ENCODE measurements at places on chromosomes 16 and 17.
A peak's percentile ranks its signal among the peaks of the same experiment; 100 is the strongest.

GRCh38 chr17:68698746-68699145, 97.6 kb upstream of the FAM20A start:
- no peak for DNase-seq

- DNase-seq, result no peak
These were observed 39.6 kb downstream of the SLC39A11 start for GRCh38 chr17:73052923-73053322.

- no peak for DNase-seq
These were observed 69.0 kb upstream of the BCAR1 start for GRCh38 chr16:75320435-75320834.

DNA sequence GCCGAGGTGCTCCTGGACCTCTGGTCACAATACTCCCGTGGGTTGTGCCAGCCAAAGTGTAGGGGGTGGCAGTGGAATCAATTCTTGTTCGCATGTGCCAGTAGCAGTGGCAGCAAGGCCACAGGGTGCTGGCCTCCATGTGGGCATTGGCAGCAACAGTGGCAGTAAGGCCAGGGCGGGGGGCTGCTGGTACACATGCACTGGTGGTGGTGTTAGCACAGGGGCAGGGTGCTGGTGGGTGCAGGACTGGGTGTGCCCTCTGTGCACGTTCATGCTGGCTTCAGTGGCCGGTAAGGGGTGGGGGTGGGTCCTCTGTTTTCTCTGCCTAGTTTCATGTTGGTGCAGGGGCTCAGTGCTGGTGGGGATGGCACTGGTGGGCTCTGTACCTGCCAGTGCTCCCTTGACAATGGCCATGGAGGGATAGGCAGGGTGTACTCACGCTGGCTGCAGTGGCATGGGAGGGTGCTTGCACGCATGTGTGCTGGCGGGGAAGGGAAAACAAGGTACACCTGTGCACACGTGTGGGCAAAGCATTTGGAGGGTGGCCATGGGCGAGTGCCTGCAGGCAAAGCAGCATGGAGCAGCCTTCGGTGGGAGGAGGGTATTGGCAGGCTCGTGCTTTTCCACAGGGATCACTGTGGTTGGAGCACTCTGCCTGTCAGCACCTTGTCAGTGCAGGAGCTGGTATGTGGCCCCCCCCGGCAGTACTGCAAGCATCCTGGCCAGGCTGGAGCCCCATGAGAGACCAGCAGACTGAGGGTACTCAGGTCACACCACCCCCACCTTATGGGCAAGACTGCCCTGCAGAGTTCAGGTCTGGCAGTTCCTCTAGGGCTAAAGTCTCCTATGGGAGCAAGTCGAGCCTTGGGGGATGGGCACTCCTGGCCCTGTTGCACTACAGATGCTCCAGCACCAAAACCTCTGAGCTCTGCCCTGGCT, 35.8 kb downstream of the NF1 start:
- DNase-seq, result no peak

GRCh38 chr16:86625029-86625428, 46.7 kb downstream of the FOXL1 start:
- DNase-seq, result no peak

DNA sequence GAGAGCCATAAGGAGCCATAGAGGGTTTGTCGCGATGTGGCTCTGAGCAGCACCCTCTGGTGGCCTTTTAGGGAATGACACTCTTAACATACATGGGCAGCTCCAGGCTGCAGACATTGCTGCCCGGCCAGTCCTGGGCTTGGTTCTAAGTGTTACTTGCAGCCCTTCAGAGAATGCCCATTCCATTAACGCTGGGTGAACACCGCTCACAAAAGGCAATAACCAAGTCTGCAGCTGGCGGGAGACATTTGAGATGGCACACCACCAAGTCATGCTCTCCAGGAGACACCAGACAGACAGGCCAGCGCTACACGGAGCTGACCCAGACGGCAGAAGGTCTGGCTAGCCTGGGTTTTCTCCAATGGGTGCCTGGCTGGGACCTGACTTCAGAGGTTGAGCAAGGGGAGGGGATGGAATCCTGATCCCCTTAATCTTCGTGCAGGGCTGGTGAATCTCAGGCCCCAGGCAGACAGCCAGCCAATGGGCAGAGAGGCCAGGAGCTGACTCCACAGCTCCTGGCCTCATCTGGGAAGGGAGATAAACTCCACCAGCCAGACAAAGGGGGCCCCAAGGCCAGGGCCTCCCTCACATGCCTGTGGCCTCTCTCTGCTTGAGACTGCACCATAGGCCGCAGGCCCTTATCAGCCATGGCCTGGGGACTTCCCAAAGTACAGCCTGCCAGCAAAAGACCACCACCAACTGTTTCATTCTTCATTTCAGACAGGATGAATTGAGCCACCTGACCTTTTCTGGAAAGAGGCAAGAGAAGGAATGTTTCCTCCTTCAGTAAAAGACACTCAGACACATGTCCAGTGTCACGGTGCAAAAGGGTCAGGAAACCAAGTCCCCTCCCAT, 58.8 kb downstream of the ZDHHC7 start:
- peak; percentile 65 for DNase-seq

DNA sequence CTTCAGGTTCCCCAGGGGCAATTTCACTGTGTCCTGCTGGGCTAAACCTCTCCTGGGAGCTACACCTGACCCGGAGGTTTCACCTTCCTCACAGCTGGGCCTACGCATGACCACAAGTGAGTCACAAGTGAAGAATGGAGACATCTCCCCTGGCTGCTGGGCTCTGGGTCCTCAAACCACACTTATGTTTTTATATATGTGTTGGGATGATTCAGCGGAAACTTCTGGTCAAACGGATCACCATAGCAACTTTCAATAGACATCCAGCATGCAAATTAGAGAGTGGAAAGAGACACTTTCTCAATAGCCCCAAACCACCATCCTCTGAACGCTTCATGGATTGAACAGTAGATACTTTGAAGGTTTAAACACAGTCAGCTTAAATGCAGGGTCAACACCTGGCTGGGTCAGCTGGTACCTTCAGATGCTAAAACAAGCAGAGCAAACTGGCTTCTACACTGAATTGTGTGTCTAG, 28.0 kb upstream of the MAF start:
- peak; percentile 66 for DNase-seq

DNA sequence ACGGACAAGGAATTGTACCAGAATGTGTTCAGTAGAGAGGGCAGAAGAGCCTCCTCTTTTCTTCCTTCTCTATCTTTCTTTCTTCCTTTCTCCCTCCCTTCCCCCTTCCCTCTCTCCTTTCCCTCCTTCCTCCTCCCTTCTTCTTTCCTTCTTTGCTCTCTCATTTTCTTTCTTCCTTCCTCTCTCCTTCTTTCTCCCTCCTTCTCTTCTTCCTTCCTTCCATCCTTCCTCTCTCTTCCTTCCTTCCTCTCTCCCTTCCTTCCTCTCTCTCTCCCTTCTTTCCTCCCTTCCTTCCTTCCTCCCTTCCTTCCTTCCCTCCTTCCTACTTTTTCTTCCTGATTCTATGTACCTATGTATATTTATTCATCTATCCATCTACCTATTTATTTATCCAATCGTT, 59.7 kb upstream of the SDK2 start:
- no peak for DNase-seq

DNA sequence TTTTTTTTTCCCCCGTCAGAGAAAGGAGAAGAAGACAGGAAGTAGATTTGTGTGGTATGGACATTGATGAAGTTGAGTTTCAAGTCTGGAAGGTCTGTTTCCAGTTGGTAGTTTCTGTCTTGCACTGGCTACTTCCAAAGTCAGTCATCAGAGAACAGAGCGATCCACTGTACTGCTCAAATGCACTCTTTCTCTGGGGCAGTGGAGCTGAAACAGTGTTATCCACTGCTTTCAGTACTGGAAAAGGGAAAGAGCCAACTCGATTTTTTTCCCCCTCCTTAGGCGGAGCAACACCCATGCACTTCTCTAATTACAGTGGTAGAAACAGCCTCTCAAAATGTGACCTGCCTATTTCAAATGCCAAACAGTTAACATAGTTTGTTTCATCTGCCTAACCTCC, 7.4 kb downstream of the PRKCA start:
- DNase-seq, result no peak

- DNase-seq, result no peak
These were observed 9.0 kb downstream of the ADGRG1 start for GRCh38 chr16:57637424-57637823.

- no peak for DNase-seq
These were observed 432.6 kb downstream of the UTP18 start for GRCh38 chr17:51692917-51693316.

DNA sequence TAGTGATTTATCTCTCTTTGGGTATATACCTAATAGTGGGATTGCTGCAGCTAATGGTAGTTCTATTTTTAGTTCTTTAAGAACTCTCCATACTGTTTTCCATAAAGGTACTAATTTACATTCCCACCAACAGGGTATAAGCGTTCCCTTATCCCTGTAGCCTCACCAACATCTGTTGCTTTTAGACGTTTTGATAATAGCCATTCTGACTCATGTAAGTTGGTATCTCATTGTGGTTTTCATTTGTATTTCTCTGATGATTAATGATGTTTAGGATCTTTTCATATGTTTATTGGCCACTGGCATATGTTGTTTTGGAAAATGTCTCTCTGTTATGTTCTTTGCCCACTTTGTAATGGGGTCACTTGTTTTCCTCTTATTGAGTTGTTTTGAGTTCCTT, 88.5 kb upstream of the ZNF267 start:
- DNase-seq, result no peak

- DNase-seq, result no peak
These were observed 50.8 kb downstream of the NKD1 start for GRCh38 chr16:50598936-50599361.

- no peak for DNase-seq
These were observed 189.9 kb downstream of the NTN1 start for GRCh38 chr17:9211133-9211765.
